Nephron progenitor cell (in vitro differentiated cells): ENCODE measurements at places on chromosomes 3 and 15.

GRCh38 chr15:51738553-51738952 lies 1.1 kb upstream of the LYSMD2 start:
- no peak for DNase-seq

DNA sequence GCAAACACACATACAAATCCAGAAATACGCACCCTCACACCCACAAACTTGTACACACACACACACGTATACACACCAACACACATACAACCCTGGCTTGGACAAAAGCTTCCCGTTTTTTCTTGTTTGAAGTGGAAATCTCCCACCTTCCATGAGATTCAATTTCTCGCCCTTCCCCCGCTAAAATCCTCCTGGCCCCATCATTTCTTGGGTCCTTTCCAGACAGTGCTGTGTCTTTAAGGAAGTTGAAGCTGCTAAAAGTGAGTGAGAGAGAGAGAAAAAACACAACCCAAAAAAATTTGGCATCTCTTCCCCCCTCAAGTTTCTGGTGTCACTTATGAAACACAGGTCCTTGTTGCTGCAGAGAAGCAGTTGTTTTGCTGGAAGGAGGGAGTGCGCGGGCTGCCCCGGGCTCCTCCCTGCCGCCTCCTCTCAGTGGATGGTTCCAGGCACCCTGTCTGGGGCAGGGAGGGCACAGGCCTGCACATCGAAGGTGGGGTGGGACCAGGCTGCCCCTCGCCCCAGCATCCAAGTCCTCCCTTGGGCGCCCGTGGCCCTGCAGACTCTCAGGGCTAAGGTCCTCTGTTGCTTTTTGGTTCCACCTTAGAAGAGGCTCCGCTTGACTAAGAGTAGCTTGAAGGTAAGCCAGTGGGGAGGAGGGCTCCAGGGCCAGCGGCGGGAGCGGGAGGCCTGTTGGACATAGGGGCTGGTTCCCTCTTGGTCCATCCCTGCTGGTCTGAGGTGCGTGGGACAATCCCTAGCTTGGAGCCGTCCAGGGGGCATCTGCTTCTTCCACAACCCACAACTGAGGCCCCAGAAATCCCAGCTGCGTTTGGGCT lies at the start of gene ISLR:
TSS of gene ISLR (plus strand) at position 331 of the 839 bp plus-strand sequence. CDS start 1,149 bp downstream, outside the sequence.
- DNase-seq, result no peak

GRCh38 chr3:89690646-89691045 lies 583.2 kb downstream of the EPHA3 start:
- no peak for DNase-seq

DNA sequence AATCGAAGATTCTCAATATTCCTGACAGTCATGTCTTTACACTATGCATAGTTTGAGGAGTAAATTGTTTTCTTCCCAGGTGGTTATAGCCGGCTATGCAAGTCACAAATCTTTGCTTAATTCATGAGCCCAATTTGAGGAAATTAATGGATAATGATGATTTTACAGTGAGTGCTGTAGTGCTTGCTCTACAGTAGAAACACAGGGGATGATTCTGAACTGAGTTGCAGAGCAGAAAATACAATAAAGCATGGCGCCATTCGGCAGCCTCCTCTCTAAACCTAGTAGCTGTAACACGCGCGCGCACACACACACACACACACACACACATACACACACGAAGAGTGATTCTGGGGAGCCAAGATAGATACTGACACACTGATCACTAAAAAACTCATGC lies 181.7 kb upstream of the DPH6 start:
- no peak for DNase-seq

- DNase-seq, result no peak
Observed at GRCh38 chr3:169780742-169781141, 7.5 kb downstream of the MYNN start.

- no peak for DNase-seq
Observed at GRCh38 chr15:58999694-59000093, 12.2 kb downstream of the RNF111 start.

- DNase-seq, result no peak
Observed at GRCh38 chr3:138112362-138112761, 3.0 kb downstream of the DZIP1L start.

DNA sequence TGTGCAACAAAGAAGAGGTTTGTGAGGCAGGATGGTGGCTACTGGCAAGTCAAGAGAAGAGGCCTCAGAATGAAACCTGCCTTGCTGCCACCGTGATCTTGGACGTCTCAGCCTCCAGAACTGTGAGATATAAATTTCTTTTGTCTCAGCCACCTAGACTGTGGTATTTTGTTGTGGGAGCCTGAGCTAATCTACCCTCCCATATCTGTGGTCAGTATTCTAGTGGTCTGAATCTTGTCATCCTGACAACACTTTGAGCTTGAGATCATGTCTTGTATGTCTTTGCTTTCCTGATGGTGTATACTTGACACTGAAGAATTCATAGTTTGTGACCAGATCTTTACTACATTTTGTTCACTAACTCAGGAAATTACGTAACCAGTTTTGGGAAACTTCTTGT lies 240.6 kb upstream of the GOLIM4 start:
- no peak for DNase-seq

- DNase-seq, result no peak
Observed at GRCh38 chr15:45616901-45617323, 17.9 kb upstream of the SQOR start.

DNA sequence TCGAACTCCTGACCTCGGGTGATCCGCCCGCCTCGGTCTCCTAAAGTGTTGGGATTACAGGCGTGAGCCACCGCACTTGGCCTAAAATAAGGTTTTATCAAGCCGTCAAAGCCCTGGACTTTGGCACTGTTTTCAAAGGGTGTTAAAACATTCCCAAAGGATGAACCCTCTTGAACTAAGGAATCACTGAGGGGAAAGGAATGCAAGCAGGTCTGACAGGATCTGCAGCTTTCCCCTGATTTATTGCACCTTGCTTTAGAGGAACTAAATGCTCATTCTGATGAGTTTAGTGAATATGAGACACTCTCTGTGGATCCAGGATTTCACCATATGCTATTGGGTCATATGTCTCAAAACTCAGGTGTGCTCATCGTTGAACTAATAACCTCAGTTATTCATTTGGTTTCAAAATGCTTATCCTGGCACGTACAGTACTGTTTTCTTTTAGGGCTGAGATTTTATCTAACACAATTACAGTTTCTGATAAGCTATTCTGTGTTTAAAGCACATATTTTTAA lies 63.0 kb upstream of the TSC22D2 start:
- DNase-seq, result peak; percentile 33

DNA sequence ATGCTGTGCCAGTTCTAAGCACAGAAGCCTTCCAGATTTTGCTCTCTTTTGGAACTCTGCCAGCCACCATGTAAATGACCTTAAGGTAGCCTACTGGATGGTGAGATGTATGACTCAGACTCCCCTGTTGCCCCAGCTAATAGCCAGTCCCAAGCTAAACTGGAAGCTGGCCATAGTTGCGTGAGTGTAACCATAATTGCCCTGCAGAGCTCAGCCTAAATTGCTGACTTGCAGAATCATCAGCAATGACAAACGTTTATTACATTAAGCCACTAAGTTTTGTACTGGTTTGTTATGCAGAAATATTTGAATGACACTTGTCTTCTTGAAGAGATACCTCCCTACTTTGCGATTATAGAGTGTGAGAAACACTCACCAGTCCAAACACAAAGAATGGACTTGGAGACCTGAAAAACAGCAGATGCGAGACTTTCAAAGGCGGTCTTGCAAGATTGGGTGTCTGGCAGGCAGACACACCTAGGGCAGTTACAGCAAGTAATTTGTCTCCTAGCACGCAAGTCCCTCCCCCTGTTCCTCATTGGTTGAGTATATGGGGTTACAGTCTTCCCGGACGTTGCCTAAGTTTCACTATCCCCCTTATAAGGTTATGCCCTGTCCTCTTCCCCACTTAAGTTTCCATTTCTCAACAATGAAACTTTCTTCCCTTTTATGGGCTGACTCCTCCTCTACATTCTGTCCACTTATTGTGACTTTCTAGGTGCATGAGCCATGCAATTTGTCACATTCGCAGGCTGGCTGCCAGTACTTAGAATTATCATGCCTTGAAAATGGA lies 83.6 kb upstream of the XCR1 start:
- no peak for DNase-seq

GRCh38 chr3:108501535-108501934 lies 8.9 kb downstream of the MYH15 start:
- no peak for DNase-seq

DNA sequence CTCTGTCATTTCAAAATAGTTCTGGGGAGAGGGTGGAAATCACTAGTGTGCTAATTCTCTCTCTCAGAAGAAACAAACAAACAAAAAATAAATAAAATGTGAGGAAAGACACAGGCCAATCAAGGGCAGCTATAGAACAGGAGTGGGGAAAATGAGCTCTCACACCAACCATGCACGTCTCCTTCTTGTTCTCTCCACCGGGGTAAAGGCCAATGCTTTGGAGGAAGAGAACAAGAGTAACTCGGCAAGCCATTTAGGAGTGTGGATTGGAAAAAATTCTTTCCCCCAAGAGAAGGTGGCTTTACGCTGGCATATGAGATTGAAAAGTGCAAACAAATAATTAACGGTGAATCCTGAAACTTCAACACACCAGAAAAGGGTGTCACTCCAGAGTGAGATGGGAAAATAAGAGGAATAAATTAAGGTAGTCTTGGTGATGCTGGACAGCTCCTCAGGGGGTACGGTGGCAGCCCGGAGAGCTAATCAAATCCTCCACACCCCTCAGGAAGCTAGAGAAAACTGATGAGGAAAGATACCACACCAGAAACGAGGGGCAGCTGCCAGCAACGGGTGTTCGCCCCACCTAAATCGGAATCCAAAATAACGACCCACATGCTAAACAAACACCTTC lies 88.0 kb downstream of the RFTN1 start:
- DNase-seq, result no peak

DNA sequence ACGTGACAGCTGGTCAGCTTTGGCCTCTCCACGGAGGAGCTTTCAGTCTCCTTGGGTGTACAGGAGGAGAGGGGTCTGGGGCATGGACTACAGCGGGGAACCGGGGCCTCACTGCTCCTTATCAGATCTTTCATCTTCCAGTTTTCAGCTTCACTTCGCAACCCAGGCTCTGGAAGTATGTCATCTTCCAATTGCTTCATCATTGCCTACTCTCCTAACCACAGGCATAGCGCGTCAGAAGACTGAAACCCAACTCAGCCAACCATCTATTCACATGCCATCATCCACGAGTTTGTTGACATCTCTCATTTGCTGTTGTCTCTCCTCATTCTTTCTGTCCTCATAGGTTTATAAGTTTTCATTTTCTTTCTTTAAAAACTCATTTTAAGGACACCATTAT lies 119.5 kb downstream of the MYLK start:
- no peak for DNase-seq

DNA sequence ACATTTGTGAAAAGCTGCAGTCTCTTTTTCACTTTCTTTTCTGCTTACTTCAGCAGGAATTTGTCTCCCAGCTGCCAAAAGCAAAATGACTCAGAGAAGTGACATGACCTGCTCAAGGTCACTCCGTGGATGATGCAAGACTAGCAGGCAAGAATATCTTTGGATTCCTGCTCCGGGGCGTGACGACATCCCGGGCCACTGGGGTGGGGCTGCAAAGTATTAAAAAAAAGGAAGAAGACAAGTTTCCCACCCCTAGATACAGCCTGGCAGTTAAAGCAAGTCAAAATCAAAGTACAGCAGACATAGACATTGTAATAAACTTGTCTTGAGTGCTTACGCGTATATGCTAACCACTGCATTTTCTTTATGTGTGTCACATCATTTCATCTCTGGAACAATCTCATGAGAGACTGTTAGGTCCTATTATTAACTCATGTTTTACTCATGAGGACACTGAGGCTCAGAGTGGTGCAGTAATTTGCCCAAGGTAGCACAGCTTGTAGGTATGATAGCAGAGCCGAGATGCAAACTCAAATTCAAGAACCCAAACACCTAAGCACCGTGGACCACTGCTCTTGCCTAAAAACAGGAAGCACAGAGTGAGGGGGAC lies 485.2 kb upstream of the PROK2 start:
- no peak for DNase-seq

GRCh38 chr3:117887901-117888300 lies 1146.7 kb downstream of the IGSF11 start:
- no peak for DNase-seq

DNA sequence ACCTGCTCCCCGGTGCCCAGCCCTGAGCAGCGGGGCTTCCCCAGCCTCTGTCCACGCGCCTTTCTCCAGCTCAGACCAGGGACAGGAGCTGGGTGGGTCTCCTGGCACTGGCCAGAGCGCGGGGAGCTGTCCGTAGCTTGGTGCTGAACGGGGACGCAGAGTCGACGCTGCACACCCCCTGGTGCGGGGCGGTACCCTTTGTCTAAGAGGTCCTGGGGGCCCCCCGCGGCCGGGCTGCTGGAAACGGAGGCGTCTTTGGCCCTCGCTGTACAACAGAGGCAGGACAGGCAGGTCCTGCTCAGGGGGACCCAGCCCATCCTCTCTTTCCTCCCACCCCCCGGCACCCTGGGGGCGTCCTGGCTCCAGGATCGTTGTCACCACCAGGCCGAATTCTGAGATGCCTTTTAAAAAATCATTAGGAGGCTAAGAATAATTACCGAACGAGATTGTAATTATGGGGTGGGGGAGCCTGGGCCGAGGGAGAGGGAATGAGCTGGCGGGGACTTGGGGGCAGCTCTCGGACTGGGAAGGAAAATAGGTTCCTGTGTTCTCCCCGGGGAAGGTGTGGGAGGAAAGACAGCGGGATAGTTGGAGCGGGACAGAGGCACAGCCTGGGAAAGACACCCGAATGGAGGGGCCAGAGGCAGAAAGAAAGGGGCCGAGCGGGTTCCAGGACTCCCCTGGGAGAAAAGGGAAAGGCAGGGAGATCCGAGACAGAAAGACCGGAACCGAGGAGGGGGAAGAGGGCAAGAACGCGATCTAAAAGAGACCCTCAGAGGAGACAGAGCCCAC lies 4.1 kb upstream of the SKOR1 start:
- peak; percentile 95 for DNase-seq

GRCh38 chr3:9552252-9552999 lies 1.2 kb downstream of the LHFPL4 start:
- peak; percentile 91 for DNase-seq

DNA sequence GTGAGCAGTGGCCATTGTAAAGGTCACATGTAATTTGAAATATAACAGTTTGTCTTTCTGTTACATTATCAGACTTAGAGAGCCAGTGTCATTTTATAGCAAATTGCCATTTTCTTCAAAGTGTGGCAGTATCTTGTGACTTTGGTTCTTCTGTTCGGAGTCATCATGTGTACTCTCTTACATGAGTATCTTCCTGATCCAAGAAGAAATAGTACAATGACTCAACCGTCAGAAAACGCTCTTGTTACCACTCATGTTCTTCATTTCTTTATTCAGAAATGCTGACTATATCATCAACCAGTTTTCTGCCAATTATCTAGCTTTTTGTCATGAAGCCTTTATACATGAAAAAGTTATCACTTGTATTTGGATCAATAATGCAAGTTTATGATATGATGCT lies 93.6 kb upstream of the CGNL1 start:
- DNase-seq, result no peak

GRCh38 chr3:138136201-138136600 lies 4.0 kb upstream of the A4GNT start:
- no peak for DNase-seq

GRCh38 chr3:6622712-6623111 lies 238.2 kb upstream of the GRM7 start:
- no peak for DNase-seq

DNA sequence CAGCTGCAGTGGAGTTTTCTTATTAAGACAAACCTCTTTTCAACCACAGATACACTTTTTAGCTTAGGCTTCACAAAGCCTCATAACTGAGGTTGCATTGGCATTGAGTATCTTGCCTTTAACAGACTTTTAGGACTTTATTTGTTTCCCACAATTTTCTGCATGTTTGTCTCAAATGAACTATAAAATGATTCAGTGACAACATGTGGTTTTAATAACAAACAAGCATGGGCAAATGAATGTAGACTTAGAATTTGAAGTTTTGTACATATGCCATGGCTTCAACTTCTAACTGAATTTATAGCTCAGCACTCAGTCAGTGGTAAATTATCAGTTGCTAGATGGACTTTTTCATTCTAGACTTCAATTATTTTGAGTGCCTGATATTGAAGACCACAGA lies 101.6 kb downstream of the SLC25A26 start:
- DNase-seq, result no peak
